ENCODE measurements at places on chromosomes 16 and 17. TPM values are rescaled to one million over a fixed set of nuclear protein-coding genes. Genes with fewer than 3 reads are reported as not detected.

- DNase-seq: no peak
Measured at GRCh38 chr17:40230670-40231069, 11.6 kb downstream of the WIPF2 start.

Gene CTRB1
- not detected for total RNA-seq

- DNase-seq: no peak
Measured at GRCh38 chr17:34081269-34081668, 173.8 kb upstream of the CCL2 start.

Gene NF1
- total RNA-seq: 34.4 TPM

- DNase-seq: no peak
Measured at GRCh38 chr17:27391427-27391826, 64.8 kb upstream of the KSR1 start.
